Stimulated activated naive CD8-positive, alpha-beta T cell treated with anti-CD3 and anti-CD28 coated beads, Interleukin-15, Interleukin-2, amounts not matched to agents 100 U/mL and 50 U/mL, for 24 hours (primary cell): ENCODE measurements at places on chromosomes 11 and 22.
A peak's percentile ranks its signal among the peaks of the same experiment; 100 is the strongest.

GRCh38 chr22:43351966-43352345 lies 8.8 kb upstream of the SCUBE1 start:
- no peak for DNase-seq

- no peak for DNase-seq
Observed at GRCh38 chr11:130402570-130402969, 25.8 kb downstream of the ADAMTS8 start.

GRCh38 chr11:76785513-76785912 lies 2.4 kb downstream of the TSKU start:
- DNase-seq, result no peak

GRCh38 chr22:19943082-19944026 lies 1.7 kb upstream of the TXNRD2 start:
- no peak for DNase-seq

DNA sequence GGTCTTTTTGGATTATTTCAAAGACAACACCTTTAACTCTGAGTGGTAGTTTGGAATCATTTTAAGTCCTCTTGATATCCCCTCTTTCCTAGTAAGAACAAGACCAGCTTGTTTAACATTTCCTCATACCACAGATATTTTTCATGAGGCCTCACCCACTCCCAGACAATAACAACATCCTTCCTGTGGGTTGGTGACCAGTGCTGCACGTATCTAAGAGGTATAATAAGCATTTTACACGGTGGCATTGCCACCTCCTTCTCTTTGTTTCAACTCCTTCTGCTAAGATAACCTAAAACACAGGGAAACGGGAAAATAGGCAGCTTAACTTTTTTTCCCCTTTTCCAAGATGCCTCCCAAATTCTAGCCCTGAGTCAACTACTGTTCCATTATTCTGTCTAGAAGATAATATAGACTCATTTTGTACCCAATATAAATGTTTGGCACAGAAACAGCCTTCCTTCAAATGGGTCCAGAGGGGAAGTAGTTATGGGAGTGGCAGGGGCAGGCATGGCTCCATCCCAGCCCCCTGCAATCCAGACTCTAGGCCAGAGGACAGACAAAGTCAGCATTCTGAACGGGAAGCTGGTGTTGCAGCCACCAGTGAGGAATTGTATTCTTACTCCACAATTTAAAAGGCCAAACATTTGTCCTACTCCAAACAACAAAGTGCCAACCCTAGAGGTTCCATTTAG lies 28.5 kb downstream of the MAML2 start:
- no peak for DNase-seq

DNA sequence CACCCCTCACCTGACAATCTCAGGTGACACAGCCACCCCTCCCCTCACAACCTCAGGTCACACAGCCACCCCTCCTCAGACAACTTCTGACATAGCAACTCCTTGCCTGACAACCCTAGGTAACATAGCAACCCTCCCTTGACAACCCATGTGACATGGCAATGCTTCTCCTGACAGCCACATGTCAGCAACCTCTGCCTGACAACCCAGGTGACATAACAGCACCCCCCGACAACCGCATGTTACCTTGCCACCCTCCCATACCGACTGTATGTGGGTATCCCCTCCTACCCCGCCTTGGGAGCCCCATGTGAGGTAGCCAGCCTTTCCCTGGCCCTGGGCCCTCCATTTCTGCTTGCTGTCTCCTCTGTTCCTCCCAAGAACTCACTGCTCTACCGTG lies 77.7 kb upstream of the B3GAT1 start:
- no peak for DNase-seq

- no peak for DNase-seq
Observed at GRCh38 chr11:69048031-69048693, 570 bp upstream of the TPCN2 start.

GRCh38 chr22:27399161-27399560 lies 402.4 kb downstream of the MN1 start:
- no peak for DNase-seq

DNA sequence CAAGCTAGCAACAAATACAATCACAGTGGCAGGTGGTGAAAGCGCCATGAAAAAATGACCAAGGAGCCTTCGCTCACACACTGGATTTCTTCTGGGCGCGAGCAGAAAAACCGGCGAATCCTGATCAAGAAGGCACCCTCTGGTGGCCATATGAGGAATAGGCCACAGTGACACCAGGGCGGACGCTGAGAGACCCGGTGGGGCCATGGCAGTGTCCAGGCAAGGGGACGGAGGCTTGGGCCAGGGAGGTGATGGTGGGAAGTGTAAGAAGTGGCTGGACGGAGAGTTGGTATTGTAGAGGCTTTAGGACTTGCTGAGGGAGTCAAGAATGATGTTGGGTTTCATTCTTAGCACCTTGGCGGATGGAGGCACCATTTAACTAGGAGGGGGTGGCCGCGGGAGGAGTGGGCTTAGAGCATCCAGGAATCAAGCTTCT lies 16.9 kb upstream of the RAC2 start:
- peak; percentile 68 for DNase-seq

DNA sequence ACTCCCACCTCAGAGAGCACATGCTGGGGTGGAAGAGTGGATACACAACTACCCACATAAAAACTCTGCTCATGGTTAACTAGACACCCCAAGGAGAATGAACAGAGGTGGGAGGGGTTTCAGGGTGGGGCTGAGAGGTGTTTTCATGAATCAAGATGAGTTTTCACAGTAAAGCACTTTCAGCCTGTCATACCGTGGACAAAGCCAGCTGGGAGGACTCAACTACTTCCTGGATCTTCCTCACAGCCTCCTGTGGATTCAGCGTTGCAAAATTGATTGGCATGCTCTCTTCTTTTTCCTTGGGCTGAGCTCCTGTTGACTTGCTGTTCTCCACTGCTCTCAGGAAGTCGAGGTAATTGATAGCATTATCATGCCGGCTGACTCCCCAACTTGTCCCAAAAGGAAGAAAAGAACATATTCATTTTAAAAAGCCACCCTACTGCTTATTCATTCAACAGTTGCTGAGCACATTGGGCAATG lies 168.5 kb downstream of the MPPED1 start:
- DNase-seq, result no peak

DNA sequence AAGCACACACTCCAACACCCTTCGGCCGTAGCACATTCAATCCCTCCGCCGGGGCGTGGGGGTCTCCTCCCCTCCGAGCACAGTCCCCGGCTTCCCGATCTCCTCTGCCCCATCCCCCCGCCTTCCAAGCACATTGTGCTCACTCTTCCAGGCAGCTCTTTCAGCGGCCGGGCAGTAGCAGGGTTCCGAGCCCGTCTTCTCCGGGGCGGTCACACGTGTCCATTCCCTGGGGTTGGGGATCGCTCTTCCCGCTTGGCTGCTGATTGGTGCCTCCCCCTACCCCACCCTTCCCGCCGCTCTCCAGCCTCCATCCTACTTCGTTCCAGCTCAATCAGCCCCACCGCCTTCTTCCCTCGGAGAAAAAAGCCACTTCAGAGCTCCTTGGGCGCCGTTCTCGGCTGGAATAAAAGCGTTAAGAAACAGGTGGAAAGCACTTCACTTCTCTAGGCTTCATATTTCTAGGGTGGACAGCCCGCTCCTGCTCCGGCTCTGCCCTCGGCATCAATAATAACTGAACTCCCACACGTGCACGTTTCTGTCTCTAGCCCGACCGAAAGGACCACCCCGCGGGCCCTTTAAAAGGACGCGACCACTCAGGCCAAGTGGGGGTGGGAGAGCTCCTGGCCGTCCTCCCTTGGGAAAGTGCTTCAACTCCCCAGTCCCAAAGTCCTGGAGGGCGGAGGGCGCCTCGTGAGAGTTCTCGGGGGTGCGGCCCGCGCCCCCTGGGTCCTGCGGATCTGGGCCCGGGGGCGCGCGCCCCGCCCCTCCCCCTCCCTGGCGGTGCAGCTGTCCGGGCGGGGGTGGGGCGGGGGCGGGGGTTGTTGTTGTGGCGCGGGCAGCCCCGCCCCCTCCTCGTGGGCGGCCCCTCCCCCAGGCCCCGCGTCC lies 464 bp upstream of the CECR2 start:
- peak; percentile 16 for DNase-seq

DNA sequence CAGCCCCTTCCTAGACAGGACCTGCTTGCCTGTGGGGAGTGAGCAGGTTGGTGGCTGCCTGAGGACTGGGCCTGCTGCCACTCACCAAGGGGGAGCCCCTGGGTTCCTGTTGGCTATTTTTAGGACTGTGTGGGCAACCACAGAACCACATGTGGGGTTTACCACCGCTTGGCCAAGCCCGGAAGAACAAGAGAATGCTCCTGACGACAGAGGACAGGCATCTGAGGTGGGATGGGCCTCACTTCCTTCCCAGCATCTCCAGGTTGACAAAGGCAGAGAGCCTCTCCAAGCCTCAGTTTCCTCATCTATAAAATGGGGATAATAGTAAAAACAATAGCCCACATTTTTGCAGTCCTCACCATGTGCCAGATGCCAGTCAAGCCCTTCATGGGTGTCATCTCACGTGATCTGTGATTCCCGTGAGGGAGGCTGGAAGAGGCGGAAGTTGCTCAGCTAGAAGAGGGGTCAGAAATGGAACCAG lies 43.6 kb downstream of the LRRC32 start:
- peak; percentile 89 for DNase-seq

DNA sequence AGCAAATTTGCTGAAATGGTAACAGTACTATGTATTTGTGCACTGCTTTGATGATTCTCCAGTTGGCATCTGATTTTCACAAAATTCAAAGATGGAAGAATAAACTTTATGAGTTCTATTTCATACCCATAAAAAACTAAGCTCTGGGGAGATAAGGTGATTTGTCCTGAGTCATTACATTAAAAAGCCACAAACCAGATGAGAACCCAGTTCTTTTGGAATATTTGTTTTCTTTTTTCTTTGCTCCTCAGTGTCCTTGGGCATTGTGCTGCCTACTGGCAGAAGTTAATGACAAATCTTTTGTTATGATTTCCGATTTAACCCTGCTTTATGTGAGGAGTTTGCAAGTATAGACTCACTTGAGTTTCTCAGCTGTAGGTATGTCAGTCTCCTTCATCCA lies 45.4 kb upstream of the AMOTL1 start:
- DNase-seq, result no peak

GRCh38 chr11:8180469-8180868 lies 11.6 kb upstream of the RIC3 start:
- DNase-seq, result no peak

DNA sequence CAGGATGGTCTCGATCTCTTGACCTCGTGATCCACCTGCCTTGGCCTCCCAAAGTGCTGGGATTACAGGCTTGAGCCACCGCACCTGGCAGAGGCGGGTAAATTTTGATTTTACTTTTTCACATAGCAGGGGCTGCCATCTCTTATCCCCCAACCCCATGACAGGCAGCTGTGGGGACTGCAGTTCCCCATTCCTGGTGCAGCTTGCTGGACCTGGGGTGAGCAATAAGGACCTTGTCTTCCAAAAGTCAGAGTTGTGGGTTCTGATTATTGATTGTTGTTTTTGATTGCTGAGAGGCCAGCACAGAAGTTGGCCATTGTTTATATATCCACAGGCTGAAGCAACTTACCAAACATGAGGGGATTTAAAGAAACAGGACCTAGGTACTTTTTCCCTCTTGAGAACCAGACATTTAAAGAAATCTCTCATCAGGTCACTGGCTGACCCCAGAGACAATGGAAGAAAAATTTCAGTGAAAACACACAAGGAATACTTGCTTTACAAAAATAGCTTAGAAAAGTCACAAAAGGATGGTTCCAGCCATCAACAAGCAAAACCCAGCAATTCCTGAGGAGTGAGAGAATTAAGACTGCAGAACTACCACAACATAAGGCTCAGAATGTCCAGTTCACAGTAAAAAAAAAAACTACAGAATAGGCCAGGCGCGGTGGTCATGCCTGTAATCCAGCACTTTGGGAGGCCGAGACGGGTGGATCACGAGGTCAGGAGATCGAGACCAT lies 22.0 kb upstream of the MAPK1 start:
- no peak for DNase-seq

GRCh38 chr11:133724116-133724515 lies 121.2 kb downstream of the SPATA19 start:
- DNase-seq, result no peak

DNA sequence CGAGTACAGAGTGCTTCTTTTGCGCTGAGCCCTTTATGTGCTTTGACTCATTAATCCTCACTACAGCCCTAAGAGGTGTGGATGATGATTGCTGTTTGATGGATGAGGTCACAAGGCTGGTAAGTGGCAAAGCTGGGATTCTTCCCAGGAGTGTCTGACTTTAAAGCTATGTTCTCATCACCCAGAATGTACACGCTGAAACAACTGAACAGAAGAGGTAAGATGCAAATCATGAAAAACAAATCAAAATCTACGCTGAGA lies 37.7 kb upstream of the CREB3L1 start:
- DNase-seq, result no peak

GRCh38 chr11:88535916-88536547 lies 198.5 kb upstream of the CTSC start:
- no peak for DNase-seq

GRCh38 chr11:103488031-103488461 lies 378.8 kb downstream of the DYNC2H1 start:
- no peak for DNase-seq

DNA sequence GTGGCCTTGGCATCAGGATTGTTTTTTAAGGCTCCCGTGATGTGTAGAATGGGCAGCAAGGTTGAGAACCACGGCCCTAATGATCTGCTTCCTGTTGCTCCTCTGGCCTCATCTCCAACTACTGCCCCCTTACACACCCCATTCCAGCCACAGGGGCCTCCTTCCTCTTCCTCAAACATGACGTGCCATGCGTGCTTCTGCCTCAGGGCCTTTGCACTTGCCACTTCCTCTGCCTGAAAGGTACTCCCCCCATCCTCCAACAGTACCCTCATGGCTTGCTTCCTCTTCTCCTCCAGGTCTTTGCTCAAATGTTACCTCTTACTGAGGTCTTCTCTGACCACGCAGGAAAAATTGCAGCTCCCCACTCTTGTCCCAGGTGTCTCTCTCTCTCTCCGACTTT lies 93.9 kb upstream of the CSNK2A3 start:
- no peak for DNase-seq

GRCh38 chr22:19679522-19680101 lies 34.7 kb upstream of the SEPTIN5 start:
- DNase-seq, result peak; percentile 69

DNA sequence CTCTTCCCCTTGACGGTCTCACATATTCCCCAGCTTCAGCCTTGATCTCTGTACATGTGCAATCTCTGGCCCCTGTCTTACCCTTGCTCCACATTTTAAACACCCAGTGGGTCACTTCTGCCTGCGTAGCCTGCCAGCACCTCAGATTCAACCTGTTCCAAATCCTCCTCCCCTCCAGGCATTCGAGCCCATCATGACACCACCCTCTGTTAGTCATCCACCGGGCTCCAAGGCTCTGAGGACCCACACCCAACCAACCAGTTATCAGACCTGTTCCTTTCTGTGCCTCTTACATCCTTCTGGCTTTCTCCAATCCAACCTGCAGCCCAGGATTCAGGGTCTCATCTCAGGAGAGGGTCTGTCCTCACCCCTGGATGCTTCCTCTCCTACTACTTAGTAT lies 119.8 kb upstream of the TBCEL start:
- DNase-seq, result no peak
